ENCODE measurements at places on chromosomes 3 and 15.

DNA sequence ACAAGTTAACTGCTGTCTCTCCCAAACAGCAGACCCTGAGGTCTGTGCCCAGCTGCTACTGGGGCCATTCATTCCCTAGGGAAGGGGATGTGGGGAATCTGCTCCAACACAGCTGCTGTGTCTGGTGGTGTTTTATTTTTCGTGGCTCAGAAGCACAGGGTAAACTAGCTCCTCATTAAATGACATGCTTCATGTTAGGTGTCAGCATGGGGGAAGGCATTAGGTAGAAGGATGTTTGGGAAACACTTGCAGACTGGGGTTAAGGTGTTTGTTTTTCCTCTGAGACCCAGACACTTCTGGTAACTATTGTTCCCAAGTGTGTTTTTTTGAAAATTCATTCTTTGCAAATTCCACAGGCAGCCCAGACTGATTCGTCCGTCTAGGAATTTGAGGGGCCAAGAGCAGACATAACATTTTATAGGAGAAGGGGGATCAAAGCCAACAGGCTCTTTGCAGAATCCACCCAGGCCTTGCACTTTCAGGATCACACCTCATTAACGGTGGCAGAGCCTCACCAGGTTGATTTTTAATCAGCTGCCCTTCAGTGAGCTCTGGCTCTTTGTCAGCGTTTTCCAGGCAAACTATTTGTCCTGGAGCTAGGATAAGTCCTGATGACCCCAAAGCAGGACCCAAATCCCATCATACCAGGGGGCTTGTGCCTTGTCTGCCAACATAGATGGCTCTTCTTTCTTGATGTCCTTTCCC lies 65.4 kb upstream of the ITGA11 start:
- no peak for DNase-seq

- DNase-seq = no peak
Measured at GRCh38 chr3:100245136-100245535, 15.7 kb upstream of the TBC1D23 start.

DNA sequence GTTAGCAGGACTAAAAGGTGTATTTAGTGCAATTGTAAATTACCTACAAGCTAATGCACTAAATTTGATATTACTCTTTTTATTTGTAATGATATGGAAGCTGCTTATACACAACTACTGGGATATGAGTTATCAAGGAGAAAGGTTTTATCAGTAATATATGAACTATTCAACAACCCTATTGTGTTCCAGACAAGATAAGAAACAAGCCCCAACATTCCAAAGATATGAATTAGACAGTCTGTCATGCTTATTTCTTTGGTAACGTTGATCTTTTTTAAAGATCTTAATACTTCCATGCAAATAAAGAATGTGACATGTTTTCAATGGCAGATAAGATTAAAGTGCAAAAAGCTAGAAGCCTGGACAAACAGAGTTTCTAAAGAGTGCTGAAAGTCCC lies 314.0 kb upstream of the THBS1 start:
- DNase-seq = no peak

- DNase-seq = no peak
Measured at GRCh38 chr3:192826214-192827006, 91.2 kb downstream of the MB21D2 start.

GRCh38 chr3:125000661-125001060 lies 55.1 kb downstream of the HEG1 start:
- DNase-seq = no peak

- no peak for DNase-seq
Measured at GRCh38 chr3:166788936-166789335, 591.2 kb downstream of the ZBBX start.

DNA sequence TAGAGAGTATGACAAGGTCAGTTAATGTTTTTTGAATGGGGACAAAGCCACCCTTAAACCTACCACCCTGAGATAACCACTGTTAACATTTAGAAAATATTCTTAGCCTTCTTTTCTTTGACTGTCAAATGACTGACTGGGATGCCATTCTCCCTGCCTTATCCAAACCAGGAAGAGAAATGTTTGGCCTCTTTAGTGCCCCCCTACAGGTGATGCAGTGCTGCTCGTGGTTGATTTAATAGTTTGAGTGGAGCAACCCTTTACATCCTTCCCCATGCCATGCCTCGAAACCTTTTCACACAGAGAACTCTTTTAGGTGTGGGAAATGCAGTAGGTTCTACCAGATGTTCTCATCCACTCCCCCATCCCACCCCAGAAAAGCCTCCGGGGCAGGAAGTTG lies 38.7 kb upstream of the UMPS start:
- DNase-seq = no peak

GRCh38 chr3:57966829-57967228 lies 41.4 kb upstream of the FLNB start:
- no peak for DNase-seq

DNA sequence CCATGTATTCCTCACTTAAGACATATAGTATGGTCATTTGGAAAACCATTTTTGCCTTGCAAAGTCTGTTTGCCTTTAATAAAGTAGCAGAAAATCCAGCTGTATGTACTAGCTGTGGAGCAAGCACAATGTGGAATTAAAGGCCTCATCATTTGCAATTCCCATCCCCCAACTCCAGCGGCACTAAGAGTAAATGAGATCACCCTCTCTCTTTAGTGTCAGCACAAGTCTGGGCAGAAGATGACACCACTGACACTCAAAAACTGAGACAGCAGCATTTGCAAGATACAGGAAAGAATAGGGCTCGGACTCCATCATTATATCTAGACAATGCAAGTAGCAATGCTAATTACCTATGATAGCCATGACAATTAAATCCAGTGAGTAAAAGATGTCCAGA lies 24.7 kb upstream of the DYNC1LI1 start:
- DNase-seq = no peak

DNA sequence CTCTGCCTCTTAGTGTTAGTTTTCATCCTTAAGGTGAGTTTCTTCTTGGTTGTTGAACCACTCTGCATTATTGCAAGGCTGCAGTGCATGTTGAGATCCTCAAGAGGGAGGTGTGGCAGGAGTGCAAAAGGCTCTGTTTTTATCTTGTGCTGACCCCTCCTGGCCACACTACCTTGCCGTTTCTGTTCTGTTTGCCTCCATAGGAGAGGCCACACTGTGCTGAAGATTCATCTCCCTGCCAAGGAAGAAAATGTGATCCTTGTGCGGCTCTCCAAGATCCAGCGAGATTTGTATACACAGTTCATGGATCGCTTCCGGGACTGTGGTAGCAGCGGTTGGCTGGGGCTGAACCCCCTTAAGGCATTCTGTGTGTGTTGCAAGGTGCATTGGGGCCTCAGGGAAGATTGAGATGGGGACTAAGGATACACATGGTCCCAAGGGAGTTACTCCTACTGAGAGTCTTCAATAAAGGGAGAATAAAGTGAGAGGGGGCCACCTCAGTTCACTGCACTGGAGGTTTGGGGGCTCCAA lies 33.0 kb upstream of the TEX264 start:
- no peak for DNase-seq

DNA sequence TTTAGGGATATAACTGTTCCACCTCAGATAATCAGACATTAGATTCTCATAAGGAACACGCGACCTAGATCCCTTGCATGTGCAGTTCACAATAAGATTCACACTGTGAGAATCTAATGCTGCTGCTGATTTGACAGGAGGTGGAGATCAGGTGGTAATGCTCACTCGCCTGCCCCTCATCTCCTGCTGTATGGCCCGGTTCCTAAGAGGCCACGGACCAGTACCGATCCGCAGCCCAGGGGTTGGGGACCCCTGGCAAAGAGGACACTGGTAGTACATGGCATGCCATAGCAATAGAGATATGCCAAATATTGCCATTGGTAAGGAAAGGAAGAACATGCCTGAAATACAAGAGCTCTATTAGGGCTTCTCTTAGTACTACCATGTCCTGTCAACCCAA lies 59.7 kb downstream of the LSM3 start:
- no peak for DNase-seq

GRCh38 chr3:131349946-131350347 lies 31.6 kb upstream of the NUDT16 start:
- DNase-seq = no peak

GRCh38 chr15:70245932-70246622 lies 148.4 kb upstream of the TLE3 start:
- DNase-seq = no peak
